ENCODE measurements at places on chromosomes 3 and 15. TPM values are rescaled to one million over a fixed set of nuclear protein-coding genes. Genes with fewer than 3 reads are reported as not detected.

- DNase-seq: no peak
Measured at GRCh38 chr15:91559066-91559465, 294.4 kb upstream of the SLCO3A1 start.

DNA sequence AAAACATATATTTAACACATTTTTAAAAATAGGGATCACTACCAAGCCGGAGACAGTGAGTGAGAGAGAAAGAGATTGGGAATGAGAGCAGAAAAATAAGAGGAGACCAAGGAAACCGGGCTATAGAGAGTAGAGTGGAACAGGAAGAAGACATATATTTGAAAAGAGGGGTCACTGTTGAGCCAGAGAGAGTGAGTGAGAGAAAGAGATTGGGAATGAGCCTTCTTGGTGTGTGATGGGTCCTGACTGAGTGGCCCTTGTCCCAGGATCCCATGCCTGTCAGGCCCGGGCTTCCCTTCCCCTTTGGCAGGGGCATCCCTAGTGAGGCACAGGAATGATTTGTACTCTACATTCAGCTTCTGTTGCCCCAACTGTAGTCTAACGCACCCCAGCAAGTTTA lies 646.6 kb downstream of the NTRK3 start:
- DNase-seq: no peak

DNA sequence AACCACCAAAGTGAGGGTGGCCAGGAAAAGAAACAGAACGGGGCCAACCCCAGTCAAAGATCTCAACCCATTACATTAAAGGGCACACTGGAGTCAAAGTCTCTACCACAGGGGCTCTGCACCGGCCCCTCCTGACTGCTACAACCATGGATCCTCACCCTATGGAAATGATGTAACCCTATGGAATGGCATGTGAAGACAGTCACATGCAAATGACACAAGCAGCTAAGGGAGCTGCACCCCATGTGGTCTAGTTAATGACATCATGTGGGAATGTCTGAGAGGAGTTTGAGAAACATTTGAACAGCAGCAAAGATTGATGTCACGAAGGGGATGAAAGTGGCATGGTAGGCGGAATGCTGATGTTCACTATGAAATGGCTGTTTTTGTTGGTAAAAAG lies 298.2 kb upstream of the SLCO3A1 start:
- DNase-seq: no peak

GRCh38 chr15:43102187-43102586 lies 3.7 kb downstream of the UBR1 start:
- no peak for DNase-seq

- DNase-seq: no peak
Measured at GRCh38 chr3:111864821-111865656, 6.0 kb downstream of the PHLDB2 start.

GRCh38 chr3:72572489-72573007 lies 275.7 kb downstream of the SHQ1 start:
- DNase-seq: no peak

GRCh38 chr3:117404141-117404540 lies 694.6 kb downstream of the TUSC7 start:
- DNase-seq: no peak

- DNase-seq: no peak
Measured at GRCh38 chr3:137071104-137071503, 113.3 kb downstream of the IL20RB start.

DNA sequence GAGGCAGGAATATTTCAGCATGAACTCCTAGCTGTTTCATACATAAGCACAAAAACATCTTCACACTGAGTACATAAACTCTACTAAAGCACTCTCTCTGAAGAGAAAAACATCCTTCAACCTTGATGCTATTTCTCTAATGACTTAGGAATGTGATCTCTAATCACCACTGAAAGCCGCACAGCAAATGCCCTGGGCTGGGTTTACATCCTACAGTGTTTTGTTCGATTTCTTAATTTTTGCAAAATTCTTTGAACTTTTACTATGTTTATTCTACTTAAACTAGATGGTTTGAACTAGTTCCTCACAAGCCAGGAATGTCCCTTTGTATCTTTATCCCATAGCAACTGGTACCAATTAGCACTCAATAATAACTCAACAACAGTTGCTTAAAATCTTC lies 130.9 kb upstream of the ABI3BP start:
- no peak for DNase-seq

GRCh38 chr15:51829376-51830275 lies at the start of gene TMOD3:
Gene TMOD3, plus strand, starts transcription at chr15:51829653. Its CDS starts 33,232 bp downstream, at chr15:51862885.
- DNase-seq: peak; percentile 74

DNA sequence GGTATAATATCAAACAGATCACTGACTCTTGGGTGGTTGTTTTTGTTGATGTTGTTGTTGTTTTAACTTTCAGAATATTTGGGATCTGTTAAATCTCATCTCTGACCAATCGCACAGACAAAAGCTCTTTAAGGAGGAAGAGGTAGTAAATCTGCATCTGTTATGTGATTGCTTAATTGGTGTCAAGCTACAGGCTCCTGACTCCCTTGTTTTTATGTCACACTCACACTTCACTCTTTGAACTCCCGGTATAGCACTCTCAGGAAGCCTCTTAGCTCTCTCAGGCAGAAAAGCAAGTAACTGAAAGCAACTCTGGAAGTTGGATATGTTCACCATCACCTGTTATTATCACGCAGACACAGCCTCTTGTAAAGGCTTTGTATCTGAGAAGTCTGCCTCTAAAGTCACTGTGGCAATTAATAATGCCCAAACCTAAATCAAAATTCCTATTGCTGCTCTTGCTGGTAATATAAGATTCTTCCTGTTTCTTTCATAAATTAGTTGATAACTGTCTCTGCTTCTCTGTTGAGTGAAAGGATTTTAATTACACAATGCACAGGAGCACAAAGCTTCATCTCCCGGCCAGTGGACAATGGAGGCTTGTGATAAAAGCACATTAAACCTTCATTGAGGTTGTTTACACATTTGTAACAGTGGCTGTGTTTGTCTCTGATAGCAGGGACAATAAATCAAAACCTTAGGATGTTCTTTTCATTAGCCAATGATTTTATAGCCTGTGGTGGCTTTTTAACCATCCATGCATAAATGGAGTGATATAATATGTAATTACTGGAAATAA lies 576.7 kb downstream of the MFSD1 start:
- no peak for DNase-seq

GRCh38 chr3:152198665-152199064 lies 70.1 kb upstream of the MBNL1 start:
- no peak for DNase-seq

- DNase-seq: no peak
Measured at GRCh38 chr3:85939074-85939482, 980.3 kb downstream of the CADM2 start.

GRCh38 chr3:169600732-169601131 lies 62.8 kb downstream of the MECOM start:
- DNase-seq: no peak

- no peak for DNase-seq
Measured at GRCh38 chr15:70113304-70113700, 15.6 kb upstream of the TLE3 start.

DNA sequence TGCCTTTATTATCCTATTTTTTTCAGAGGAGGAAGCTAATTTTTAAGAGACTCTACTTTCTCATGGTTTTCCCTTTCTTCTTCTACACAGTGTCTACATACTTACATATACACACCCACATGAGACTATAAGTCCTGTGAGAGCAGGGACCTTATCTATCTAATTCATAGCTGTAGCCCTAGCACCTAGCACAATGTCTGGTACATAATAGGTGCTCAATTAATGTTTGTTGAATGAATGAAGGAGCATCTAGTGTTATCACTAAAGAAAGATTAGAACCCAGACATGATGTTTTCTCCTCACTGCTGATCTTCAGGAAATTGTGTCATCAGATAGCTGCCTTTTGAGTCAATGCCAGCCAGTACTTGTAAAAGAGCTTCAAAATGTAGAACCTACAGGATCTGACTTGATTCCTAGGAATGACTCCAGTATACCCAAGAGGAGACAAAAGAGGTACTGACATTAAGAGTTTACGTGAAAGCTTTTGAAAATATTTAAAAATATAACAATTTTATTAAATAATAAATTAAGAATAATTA lies 2.5 kb downstream of the SCG5 start:
- no peak for DNase-seq

GRCh38 chr15:36479200-36479896 lies 100.1 kb upstream of the CDIN1 start:
- DNase-seq: no peak

GRCh38 chr3:66603151-66603611 lies 102.4 kb upstream of the LRIG1 start:
- no peak for DNase-seq

- DNase-seq: no peak
Measured at GRCh38 chr15:41873711-41874110, 20.1 kb downstream of the SPTBN5 start.

GRCh38 chr15:96353416-96353929 lies 23.0 kb downstream of the NR2F2 start:
- DNase-seq: no peak

DNA sequence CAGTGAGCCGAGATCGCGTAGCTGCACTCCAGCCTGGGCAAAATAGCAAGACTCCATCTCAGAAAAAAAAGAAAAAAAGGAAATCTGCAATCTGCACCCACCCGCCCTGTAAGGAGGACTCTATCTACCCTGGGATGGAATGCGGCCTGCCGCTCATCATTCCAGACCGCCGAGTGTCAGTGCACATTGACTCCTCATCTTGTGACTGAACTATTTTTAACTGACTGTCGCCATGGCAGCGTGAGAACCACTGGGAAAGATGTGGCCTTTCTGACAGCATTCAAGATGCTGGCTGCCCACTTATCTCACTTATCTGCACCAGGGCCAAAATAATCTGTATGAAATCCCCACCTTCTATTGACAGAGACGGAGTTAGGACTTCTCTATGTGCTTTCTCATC lies 38.8 kb upstream of the ANKRD34C start:
- no peak for DNase-seq

GRCh38 chr3:56468184-56469106 lies at the start of gene ERC2:
Gene ERC2, minus strand, starts transcription at chr3:56468467.
- DNase-seq: no peak

- no peak for DNase-seq
Measured at GRCh38 chr3:31533169-31534064, 692 bp downstream of the STT3B start.

DNA sequence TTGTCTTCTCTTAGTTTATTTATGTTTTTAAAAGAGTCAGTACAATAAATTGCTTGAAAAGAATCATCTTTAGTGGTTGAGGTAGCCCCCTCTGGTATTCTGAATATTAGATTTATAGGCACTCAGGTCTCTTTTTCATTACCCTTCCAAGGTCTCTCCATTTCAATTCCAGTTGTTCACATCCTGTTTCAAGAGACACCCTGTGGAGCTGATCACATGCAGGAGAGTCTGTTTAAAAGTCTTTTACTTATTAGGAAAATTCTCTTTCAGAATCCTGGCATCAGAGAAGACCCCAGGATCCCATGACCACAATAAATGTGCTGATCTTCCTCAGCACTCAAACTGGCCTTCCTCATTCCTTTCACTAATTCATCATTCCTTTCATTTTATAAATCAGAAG lies 195.7 kb downstream of the ZIC4 start:
- no peak for DNase-seq

DNA sequence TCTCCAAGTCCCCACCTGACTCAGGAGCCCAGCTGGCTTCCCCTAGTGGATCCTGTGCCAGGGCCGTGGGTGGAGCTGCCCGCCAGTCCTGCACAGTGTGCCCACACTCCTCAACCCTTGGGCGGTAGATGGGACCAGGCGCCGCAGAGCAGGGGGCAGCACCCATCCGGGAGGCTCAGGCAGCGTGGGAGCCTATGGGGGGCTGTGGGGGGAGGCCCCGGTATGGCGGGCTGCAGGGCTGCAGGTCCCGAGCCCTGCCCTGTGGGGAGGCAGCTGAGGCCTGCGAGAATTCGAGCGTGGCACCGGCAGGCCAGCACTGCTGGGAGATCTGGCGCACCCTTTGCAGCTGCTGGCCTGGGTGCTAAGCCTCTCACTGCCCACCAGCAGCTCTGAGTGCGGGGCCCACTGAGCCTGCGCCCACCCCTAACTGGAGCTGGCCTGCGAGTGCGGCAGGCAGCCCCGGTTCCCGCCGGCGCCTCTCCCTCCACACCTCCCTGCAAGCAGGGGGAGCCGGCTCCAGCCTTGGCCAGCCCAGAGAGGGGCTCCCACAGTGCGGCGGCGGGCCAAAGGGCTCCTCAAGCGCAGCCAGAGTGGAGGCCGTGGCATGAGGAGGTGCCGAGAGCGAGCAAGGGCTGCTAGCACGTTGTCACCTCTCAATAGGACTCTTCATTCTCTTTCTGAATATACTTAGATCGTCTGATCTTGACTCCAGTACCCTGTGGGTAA lies 64.0 kb downstream of the TMEM212 start:
- no peak for DNase-seq

- DNase-seq: no peak
Measured at GRCh38 chr3:129600348-129600747, 6.1 kb downstream of the PLXND1 start.

GRCh38 chr3:36192901-36193300 lies 187.4 kb upstream of the STAC start:
- DNase-seq: no peak

- DNase-seq: peak; percentile 18
Measured at GRCh38 chr15:31396881-31397560, 70.4 kb downstream of the KLF13 start.

- DNase-seq: no peak
Measured at GRCh38 chr15:94375997-94376396, 144.6 kb downstream of the MCTP2 start.

DNAH12 gene
- 0.21 TPM for total RNA-seq

EAF2 gene
- total RNA-seq: 5.3 TPM

LRRN1 gene
- 0.13 TPM for total RNA-seq

CCR8 gene
- not detected for total RNA-seq

FRMD5 gene
- 18.3 TPM for total RNA-seq

PKM gene
- total RNA-seq: 1,590 TPM

CILP gene
- total RNA-seq: 0.08 TPM

CLDN18 gene
- 0.08 TPM for total RNA-seq

SPSB4 gene
- 0.05 TPM for total RNA-seq

SLC41A3 gene
- total RNA-seq: 39.0 TPM

HMCES gene
- total RNA-seq: 94.6 TPM

TPRG1 gene
- total RNA-seq: not detected

AP3B2 gene
- total RNA-seq: 0.95 TPM

FANCD2OS gene
- total RNA-seq: not detected

ENTPD3 gene
- not detected for total RNA-seq
